ENCODE measurements at places on chromosomes 7 and 10.

GRCh38 chr10:13349463-13350274 lies 1.6 kb upstream of the SEPHS1 start:
- no peak for DNase-seq

DNA sequence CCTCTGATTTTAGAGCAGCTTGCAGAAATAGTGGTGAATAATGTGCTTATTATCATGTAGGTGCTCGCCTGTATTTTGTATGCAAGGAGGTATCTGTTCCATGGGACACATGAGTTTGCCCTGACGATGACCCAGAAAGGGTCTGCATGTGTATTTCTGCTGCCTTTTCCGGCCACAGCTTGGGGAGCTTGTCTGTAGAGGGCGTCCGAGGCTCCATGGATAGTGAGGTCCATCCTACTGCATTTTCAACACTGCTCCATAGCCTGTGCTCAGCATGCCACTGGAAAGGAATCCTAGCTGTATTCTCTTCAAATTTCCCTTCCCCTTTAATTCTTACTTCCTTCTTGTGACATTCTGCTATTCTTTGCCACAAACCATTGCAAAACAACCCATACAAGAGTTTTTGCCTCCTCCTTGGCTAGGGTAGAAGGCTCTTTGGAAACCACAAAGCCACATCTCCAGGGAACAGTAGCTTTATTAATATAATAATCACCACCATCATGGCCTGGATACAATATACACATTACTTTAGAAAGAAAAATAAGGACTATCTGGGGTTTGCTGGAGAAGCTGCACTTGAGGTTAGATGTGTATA lies 127.7 kb downstream of the DYNC1I1 start:
- DNase-seq, result no peak

DNA sequence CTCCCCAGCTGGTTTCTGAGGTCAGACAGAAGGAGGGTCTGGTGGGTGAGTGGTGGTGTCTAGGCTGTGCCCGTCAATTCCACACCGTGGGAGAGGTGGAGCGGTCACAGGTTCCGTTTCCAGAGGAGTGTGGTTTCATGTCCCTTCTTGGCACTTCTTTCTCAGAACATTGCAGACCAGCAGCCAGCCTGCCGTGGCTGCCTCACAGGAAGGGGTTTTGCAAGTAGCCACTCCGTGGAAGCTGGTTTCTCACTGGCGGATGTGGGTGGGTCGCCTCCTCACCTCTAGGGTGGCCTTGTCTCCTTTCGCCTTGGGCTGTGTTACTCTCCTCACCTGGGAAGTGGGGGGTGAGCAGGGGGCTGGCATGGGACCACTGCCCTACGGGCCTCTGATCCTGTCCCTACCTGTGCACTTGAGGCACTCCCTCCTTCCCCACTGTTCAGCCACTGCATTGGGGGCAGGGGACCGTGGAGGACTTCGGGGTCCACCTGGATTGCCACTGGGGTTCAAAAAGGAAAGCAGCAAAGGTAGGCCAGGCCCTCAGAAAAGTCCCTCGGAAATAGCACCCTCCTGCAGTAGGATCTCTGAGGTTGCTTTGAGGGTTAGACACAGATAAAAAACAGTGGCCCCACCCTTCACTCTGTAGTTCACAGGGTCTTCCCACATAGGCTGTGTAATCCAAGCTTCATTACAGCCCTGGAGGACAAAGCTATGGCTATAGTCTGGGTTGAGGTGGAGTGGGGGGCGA lies 33.9 kb downstream of the TSPAN14 start:
- DNase-seq, result no peak

- no peak for DNase-seq
These were observed 2.3 kb downstream of the RNF216 start for GRCh38 chr7:5779141-5779540.

GRCh38 chr10:5090551-5090950 lies 3.7 kb upstream of the AKR1C3 start:
- DNase-seq, result no peak

- DNase-seq, result no peak
These were observed 21.8 kb upstream of the TECTB start for GRCh38 chr10:112261281-112261822.

DNA sequence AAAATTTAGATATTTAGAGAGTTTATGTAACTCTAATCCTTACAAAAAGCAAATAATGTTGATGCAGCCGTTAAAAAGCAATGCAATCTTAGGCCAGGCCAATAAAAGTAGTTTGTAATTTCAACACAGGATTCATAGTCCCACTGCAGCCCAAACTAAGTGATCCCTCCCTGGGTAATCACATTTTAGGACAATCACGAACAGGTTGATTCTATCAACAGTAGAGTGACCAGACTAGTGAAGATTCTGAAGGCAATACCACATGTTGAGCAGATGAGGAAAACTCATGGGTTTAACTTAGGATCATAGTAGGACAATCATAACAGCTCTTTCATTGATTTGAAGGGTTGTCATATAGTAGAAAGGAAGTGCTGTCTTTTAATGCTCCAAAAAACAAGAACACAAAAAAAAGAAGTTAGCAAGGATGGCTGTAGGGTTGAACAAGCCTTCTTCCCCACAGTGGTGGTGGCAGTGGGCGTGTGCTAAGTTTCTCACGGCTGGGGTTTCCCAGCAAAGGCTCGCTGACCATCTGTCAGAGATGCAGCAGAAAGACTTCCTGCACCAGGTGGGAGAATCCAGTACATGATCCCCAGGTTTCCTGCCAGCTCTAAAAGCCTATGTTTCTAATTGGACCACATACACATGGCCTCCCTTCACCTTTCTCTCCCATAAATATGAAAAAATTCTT lies 212.2 kb downstream of the CHRM2 start:
- DNase-seq, result no peak

- DNase-seq, result no peak
These were observed 27.8 kb upstream of the RET start for GRCh38 chr10:43049081-43049551.

- peak; percentile 31 for DNase-seq
These were observed 90.1 kb downstream of the NPSR1 start for GRCh38 chr7:34747867-34748727.

GRCh38 chr10:131654471-131655087 lies 246.2 kb upstream of the PPP2R2D start:
- DNase-seq, result no peak

- no peak for DNase-seq
These were observed 15.9 kb downstream of the PTPRE start for GRCh38 chr10:127922675-127923366.

- no peak for DNase-seq
These were observed 322.9 kb upstream of the NRP1 start for GRCh38 chr10:33657154-33657908.

DNA sequence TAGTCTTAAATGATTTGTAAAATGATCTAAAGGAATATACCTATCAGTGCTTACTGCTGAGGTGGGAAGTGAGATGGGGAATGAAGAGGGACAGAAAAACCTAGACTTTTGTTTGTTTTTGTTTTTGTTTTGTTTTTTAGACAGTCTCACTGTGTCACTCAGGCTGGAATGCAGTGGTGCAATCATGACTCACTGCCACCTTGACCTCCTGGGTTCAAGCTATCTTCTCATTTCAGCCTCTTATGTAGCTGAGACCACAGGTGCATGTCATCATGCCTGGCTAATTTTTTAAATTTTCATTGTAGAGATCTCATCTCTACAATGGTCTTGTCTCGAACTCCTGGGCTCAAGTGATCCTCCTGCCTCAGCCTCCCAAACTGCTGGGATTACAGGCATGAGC lies 116.4 kb upstream of the SEM1 start:
- no peak for DNase-seq

DNA sequence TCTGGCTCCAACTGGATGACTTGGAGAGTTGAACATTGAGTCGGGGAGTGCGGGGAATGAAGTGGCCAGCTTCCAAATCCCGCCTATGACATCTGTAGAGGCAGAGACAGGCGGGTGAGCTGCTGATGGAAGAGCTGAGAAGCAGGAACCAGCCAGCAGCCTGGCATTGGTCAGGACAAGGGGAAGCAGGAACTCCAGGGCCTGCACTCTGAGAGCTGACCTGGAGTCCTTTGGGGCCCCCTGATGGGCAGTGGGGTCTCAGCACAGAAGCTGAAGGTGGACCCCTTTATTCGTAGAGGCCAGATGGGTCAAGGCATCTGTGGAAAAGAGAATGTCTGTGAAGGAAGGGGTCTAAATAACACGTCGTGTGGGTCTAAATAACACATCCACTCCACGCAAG lies 57.0 kb downstream of the SEC61G start:
- no peak for DNase-seq

GRCh38 chr7:29297194-29297890 lies 102.8 kb downstream of the CHN2 start:
- no peak for DNase-seq

DNA sequence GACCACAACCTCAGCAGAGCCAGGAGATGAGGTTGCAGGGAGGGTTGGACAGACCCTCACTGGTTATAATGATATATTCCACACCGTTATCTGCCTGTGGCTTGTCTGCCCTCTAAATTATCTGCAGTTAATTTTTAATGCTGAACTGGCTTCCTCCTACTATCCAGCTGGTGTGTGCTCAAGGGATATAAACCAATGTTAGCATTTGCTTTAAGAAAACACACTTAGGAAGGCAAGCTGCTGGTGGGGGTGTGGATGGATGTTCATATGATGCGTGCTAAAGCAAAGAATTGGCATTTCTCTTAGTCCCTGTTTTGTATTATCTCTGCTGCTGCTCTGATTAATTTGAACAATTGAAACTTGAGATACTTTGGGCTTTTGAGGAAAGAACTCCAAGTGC lies 132.2 kb upstream of the NPVF start:
- no peak for DNase-seq

GRCh38 chr7:93051660-93052059 lies 66.1 kb downstream of the SAMD9 start:
- no peak for DNase-seq

DNA sequence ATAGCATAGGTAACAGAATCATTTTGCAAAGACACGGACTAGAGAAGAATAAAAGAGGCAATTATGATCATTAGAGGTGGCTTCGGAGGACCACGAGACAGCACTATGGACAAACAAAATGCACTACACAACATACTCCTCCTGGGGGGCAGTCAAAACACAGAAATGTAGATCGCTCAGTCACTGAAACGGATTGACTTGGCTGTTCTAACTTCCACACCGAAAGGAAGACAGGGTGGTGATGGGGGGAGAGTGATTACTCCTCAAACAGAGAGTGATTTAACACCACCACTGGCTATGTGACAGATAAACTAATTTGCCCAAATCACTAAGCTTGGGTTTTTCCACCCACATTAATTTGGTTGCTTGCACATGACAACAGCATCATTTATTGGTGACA lies 14.1 kb upstream of the PPA1 start:
- DNase-seq, result no peak

Data from D341Med (cell line).